ENCODE measurements at places on chromosomes 5 and 9.

GRCh38 chr5:2166306-2166978 is 283.7 kb upstream of the IRX4 start:
- DNase-seq: no peak

DNA sequence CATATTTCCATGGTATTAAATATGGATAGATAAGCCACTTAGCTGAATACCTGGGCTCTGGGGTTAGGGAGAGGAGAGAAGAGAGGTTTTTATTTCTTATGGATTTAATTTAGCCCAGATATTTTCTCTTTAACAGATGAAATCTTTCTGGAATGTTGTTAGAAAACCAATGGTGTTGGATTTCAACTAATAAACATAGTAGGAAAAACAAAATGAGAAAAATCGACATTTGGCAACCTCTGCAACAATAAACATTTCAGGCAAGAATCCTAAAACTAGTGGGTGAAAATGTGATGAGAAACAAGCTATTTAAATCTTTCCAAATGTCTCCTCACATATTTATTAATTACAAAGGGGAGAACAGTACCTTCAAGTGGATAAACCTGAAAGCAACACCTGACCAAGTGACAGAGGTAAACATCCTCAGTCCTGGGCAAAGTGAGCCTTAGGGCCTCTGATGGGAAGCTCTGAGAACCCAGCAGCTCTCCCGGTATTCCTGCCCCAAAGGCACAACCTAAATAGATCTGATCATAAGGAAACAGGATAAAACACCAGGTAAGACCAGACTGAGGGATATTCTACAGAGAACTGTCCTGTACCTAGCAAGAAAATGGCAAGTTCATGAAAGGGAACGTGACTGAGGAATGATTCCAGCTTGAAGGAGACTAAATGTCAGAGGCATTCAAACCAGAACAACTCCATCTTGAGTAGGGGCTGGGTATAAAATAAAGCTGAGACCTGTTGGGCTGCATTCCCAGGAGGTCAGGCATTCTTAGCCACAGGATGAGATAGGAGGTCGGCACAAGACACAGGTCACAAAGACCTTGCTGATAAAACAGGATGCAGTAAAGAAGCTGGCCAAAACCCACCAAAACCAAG is 163.7 kb downstream of the ESM1 start:
- DNase-seq: no peak

DNA sequence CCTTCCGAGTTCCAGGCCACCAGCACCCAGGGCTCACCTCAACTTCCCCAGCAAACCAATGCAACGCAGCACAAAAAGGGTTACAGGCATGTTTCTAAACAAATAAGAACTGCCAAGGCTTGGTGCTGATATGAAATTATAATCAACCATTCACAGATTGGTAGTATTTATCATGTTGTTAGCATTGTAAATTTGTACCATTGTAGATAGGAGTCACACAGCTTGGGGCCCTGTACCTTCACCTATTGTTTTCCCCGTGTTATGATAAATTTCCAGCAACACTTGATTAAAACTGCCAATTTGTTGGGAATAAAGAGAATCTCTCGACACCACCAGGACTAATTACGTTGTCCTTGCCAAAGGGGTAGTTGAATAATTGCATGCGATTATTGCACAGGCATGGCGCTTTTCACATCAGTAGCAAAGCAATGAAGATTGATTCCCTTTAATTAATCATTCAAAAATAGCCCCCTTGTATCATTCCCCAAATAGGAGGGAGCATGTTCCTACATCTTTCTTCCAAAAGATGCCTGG is 454.1 kb downstream of the ZNF608 start:
- DNase-seq: no peak

- no peak for DNase-seq
These were observed 35.1 kb downstream of the EXOSC2 start for GRCh38 chr9:130728721-130729120.

- DNase-seq: no peak
These were observed 29.5 kb downstream of the S1PR3 start for GRCh38 chr9:89020754-89021153.

- no peak for DNase-seq
These were observed 14.5 kb downstream of the TLR4 start for GRCh38 chr9:117718701-117719100.

DNA sequence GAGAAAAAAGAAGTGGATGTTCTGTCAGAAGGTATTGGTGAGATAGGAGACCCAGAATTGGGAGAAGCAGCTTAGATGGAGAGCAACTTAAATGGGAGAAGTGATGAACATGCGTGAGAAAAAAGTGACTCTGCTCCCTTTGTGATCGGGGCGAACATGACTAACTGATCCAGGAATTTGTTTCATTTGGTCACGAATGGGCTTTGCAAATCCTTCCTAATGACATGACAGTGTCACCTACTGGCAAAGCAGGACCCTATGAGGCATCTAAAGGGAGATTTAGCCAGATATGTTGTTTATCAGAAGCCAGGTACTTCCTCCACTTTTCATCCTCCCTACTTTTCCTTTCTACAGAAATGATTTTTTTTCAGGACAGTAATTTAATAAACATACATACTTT is 787.4 kb upstream of the RGMB start:
- no peak for DNase-seq

GRCh38 chr9:34501889-34502425 is 20.8 kb downstream of the ENHO start:
- DNase-seq: no peak

- DNase-seq: no peak
These were observed 2.3 kb upstream of the FUT7 start for GRCh38 chr9:137034039-137034708.

- no peak for DNase-seq
These were observed 101.3 kb downstream of the PAM start for GRCh38 chr5:102856389-102856777.

GRCh38 chr5:157378509-157378908 is 81.5 kb upstream of the NIPAL4 start:
- no peak for DNase-seq

- DNase-seq: no peak
These were observed 75.7 kb downstream of the TUSC1 start for GRCh38 chr9:25602400-25603044.
